ENCODE measurements at places on chromosomes 6 and 20.

- DNase-seq: no peak
These were observed 16.3 kb upstream of the POPDC3 start for GRCh38 chr6:105196076-105196475.

GRCh38 chr20:25233016-25233772 is 14.7 kb upstream of the PYGB start:
- DNase-seq: no peak

DNA sequence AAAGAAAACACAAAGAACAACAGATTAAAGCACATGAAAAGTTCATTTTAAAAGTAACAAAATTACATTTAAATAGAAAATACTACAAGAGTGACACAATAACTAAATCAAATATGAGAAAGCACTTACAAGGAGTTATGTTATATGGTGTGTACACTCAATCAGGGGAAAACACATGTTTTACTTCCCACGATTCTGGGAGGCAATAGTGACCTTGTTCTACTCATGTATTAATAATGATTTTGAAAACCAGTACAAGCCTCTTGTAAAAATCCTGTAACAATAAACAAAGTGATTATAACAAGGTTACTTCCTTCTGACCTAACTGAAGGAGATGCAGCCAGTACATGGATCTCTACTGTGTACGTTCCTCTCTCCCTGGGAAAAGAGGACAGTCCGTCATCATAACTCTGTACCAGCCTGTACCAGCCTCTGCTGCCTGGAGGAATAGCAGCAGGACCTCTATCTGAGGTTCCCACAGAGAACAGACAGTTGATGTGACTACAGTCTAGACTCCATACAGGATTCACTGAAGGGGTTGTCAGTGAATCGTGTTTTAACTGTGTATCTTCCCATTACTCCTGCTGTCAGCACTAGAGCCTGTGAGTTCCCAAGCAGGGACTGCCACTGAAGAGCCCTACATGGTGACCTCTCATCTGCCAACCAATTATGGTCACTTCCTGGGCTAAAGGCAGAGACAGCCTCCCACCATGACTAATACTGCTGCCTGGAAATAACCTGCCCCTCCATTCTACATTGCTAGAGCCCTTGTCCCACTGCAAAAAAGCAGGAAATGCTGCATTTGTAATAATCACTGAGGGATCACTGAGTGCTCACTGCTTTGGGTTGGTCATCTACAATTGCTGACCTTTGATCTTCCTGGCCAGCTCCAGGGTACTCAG is 149.7 kb downstream of the KIF16B start:
- no peak for DNase-seq

- no peak for DNase-seq
These were observed 2.9 kb upstream of the BMP2 start for GRCh38 chr20:6764619-6765018.

Data from NB4 (cell line).